ENCODE measurements at places on chromosomes 5 and 9. TPM values are rescaled to one million over a fixed set of nuclear protein-coding genes. Genes with fewer than 3 reads are reported as not detected.

DNA sequence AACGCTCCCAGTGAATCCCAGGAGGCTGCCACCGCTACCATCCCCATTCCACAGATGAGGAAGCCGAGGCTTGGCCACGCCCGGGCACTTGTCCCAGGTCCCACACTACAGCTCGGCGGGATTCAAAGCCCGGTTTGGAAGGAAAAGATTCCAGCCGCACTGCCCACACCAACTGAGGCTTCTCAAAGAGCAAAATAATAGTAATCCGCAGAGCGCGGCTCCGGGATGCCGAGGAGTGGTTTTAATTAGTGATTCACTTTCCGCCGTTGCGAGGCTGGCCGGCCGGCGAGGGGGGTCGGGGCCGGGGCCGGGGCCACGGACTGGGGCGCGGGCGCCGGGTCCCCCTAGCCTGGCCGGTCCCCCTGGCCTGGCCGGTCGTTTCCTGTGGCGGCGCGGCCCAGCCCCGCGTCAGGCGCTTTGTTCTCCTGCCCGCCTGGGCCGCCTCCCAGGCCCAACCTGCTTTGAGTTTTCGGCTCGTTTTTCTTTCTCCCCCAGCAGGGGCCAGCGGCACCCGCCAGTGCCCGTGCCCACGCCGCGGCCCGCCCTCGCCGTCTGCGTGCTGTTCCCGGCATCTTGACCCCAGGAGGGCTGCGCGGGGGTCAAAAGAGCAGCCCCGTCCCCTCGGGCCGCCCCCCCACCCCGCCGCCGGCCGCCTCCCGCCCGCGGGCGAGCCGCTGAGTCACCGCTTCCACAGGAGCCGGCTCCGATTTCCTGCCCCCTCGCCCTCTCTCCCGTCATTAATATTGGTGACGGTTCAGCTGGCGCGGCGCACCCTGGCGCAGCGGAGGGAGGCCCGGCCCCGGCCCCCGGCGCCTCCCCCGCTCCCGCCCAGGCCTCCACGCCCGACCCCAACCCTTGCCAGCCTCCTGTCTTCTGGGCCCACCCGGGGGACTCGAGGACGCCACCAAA lies 31.2 kb downstream of the FGF18 start:
- DNase-seq: peak; percentile 46

DNA sequence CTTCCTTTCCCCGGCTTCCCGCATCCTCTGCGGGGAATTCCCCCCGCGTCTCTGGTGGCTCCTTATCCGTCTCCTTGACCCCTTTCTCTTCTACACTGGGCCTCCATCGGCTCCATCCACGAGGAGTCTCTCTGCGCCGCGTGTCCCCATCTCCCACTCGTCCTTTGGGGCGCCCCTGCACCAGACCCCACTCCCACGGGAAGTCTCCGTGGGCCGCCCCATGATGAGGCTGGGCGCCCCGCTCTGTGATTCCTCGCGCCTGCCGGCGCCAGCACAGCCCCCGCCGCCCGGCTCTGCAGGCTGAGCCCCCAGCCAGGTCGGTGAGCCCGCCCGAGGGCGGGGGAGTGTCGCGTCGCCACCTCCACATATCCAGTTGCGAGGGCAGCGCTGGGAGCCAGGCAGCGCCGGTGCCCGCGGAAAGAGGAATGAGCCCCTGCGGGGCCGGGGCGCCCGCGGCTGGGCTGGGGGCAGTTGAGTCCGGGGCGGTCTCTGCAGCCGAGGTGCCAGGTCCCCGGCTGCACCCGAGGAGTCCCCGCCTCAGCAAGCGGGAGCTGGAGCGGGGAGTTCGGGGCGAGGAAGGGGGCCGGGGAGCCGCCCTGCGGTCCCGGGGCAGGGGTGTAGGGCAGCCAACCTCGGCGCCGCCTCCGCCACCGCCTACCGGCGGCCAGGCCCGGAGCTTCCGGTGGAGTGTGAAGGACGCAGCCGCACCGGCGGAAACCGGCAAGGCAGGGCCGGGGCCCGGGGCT lies 2.1 kb upstream of the TRAF1 start:
- DNase-seq: peak; percentile 36

ARSK gene
- 10.0 TPM for total RNA-seq

F12 gene
- total RNA-seq: 3.6 TPM

- peak; percentile 88 for DNase-seq
Measured at GRCh38 chr9:80320480-80320879, 748.7 kb downstream of the TLE4 start.

STK32A gene
- total RNA-seq: not detected

SPINK6 gene
- not detected for total RNA-seq

ENHO gene
- 0.29 TPM for total RNA-seq

ABO gene
- total RNA-seq: not detected

GRCh38 chr5:20340126-20340525 lies 352.1 kb upstream of the CDH18 start:
- no peak for DNase-seq

DNA sequence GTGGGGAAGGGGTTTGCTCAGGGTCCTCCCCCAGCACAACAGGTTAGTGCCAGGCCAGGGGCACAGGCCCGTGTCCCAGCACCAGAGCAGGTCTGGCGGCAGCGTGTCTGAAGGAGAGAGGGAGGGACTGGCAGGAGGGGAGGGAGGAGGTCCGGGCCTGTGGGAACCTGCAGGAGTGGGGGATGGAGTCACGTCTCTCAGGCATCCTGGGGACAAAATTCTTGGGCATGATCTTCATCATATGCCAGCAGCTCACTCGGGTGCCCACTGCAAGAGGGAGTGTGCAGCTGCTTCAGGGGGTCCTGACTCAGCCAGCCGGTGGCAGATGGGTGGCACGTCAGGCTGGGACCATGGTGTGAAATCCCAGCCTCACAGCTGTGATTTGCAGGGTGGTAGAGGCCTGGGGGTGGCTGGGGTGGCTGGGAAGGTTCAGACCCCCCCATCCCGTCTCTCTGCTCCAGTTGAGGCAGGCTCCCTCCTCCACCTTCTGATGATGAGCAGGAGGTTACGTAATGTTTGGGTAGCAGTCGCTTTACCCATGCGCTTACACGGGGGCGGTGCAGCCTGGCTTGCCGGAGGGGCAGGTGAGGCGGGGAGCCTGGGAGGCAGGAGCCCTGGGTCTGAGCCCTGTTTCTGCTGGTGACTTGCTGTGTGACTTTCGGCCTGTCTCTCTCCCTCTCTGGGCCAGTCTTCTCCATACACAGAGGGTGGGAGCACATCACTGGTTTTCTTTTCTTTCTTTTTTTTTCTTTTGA lies 40.5 kb downstream of the NCS1 start:
- DNase-seq: no peak

DNA sequence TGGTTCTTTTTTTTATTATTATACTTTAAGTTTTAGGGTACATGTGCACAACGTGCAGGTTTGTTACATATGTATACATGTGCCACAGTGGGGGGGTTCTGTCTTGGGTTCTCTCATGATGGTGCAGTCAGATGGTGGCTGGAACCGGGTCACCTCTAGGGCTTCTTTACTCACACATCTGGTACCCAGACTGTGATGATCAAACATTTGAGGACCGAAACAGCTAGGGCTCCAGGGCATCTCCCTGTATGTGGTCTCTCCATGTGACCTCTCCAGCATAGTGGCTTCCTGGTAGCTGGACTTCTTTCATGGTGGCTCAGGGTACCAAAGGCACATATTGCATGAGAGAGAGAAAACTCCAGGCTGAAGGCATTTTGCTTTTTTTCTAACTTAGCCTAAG lies 9.8 kb upstream of the CRHBP start:
- DNase-seq: no peak

GRCh38 chr9:108241384-108242073 lies 614.3 kb downstream of the ACTL7B start:
- no peak for DNase-seq

HMGCS1 gene
- total RNA-seq: 17.6 TPM

GRCh38 chr5:83839256-83839655 lies 118.6 kb upstream of the HAPLN1 start:
- DNase-seq: no peak

- DNase-seq: no peak
Measured at GRCh38 chr9:9790216-9790872, 822.5 kb downstream of the PTPRD start.

All from LHCN-M2 (cell line).